PC-9 (cell line): ENCODE measurements at places on chromosomes 12 and 14.

DNA sequence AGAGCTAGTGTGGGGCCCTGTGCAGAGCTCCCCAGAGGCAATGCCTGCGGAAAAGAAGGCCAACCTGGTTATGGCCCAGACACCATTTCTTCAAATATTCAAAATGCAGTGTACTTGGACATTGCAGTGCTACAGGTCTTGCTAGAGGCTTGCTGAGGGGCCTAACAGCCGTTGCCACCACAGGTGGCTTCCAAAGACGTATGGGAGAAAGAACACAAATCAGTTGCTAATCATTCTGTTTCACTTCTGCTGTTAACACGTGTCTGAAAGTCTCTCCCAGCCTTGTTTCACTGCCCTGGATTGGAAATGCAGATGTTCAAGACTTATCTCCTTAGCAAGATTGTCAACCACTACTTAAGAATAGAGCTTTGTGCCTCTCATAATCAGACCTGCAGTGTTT lies 925.9 kb downstream of the GALC start:
- no peak for DNase-seq

GRCh38 chr12:4809449-4810218 lies 89.4 kb downstream of the GALNT8 start:
- no peak for DNase-seq

- DNase-seq, result peak; percentile 14
Observed at GRCh38 chr12:12267742-12268200, 927 bp upstream of the LRP6 start.

- no peak for DNase-seq
Observed at GRCh38 chr12:14972816-14973215, at the start of gene PDE6H. TSS of gene PDE6H (plus strand) at chr12:14973042. CDS start at chr12:14978013, 4,971 bp downstream.

- no peak for DNase-seq
Observed at GRCh38 chr12:65125247-65125646, 4.1 kb upstream of the WIF1 start.

DNA sequence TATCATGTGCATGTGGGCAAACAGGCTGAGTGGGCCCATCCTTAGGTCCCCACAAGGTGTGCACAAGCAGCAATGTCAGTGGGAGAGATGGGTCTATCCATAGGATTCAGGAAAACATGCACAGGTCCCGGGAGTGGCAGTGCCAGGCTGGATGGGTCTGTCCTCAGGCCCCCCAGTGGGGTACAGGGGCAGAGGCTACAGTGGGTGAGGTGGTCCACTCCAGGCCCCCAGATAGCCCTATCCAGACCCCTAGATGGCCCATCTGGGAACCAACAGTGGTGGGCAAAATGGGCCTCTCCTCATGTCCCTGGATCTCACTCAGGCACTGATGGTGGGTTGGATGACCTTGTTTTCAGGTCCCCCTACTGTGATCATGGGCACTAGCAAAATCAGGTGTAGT lies 277.8 kb upstream of the SYT1 start:
- no peak for DNase-seq

DNA sequence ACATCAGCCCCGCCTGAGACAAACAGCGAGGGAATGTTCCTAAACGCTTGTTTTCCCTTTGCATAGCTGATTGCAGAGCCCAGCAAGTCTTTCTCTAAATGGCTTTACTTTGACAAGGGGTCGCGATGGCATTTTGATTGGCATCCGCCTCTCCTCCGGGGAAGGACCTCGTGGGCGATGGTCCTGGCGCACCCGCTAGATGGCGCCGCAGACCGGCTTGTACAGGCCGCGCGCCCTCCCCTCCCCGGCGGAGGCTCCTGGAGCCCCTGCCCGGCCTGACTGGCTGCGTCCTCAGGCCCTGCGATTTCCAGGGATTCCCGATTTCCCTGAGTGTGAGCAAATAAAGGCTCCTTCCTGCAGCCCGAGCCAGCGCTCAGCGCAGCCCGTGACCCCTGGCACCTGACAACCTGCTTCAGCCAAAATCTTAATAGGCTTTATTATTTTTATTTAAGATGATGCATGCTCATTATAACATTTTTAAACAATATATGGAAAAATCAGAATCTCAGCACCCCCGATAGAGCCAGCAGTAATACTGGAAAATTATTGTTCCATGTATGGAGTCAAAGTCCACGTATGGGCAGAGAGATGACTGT lies 468.3 kb downstream of the AACS start:
- DNase-seq, result no peak

DNA sequence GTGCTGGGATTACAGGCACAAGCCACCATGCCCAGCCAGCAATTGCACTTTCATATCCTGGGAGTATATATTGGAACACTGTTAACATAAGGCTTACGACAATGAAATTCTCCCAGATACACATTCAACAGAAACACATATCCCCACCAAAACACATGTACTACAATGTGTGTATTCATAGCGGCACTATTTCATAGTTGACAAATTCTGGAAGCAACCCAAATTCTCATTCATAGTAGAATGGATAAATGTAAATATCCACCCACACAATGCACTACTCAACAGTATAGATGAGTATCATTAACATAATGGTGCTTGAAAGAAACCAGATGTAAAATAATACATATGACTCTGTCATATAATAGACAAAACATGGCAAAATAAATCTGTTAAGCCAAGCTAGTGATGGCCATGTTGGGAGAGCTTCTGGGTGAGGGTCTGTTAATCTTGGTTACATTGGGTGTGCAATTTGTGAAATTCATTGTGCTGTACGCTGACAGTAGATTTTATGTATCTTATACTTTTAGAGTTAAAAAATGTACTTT lies 2.6 kb upstream of the DNAAF2 start:
- DNase-seq, result no peak

DNA sequence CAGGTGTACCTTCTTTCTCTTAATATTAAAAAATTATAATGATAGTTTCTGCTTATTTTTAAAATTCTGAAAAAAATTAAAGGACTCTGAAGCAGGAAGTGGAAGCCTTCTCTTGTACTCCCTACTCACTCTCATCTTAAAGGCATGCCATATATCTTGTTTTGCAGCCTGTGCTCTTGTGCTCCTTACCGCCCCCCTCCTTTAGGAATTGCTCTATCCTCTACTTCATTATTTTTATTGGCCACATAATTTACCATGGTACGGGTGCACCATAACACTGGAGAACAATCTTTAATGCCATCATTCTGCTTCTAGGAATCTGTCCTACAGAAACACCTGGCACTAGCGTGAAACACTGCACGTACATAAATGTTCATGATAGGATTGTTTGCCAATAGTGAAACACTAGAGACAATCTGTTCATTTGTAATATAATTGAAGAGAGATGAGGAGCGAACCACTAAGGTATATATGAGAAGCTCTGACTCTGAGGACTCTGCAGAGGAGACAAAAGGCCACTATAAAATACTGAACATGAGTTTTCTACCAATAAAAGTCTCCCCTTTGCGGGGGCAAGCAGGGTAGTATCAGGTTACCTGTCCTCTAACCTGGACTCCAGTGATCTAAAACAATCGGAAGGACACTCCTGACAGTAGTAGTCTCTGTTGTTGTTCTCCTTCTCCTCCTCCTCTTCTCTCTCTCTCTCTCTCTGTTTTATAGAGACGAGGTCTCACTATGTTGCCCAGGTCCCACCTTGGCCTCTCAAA lies 6.3 kb upstream of the NYNRIN start:
- peak; percentile 49 for DNase-seq

- DNase-seq, result no peak
Observed at GRCh38 chr12:77047341-77048109, 17.8 kb downstream of the E2F7 start.

GRCh38 chr14:50797250-50798047 lies 33.5 kb downstream of the NIN start:
- DNase-seq, result no peak
